ENCODE measurements at places on chromosomes 13 and 19.

GRCh38 chr13:29434217-29434945 lies 161.1 kb downstream of the SLC7A1 start:
- no peak for DNase-seq

DNA sequence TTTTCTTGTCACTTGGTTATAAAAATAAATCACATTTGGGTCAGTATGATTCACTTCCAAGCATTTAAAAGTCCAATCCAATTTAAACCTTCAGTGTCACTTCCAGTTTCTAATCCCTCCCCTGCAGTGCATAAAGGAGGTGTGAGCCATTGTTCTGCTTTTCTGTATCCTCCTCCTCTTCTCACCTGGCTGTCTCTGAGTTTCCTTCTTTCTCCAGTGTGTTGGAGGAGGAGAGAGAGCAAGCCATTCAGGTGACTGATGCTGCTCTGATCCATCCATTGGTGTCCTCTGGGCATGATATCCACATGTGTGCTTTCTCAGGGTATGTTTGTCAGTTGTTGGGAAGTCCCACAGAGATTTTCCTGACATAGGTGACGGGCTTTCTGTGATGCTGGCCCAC lies 1.2 kb downstream of the NUDT15 start:
- DNase-seq: no peak

- DNase-seq: no peak
Measured at GRCh38 chr19:30011051-30011578, 69.1 kb downstream of the URI1 start.

GRCh38 chr13:32731576-32731975 lies 145.3 kb downstream of the PDS5B start:
- DNase-seq: no peak

DNA sequence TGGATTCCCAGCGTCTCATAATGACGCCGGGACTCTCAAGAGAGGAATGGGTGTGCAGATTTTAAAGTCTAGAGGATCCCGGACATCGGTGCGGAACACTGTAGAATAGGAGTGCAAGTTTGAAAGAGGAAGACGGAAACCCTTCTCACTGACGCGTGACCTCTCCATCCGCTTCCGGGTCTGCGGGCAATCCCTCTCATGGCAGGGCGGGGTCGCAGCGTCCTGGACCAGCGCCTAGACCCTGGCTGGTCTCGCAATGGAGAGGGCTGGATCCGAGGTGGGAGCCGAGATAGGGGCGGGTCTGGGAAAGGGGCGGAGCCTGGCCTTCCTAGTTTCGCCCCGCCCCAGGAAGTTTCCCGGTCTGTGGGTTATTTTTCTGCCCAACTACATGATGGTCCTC lies 4.6 kb upstream of the ZNF845 start:
- DNase-seq: no peak
